GOT3 (cell line): ENCODE measurements at places on chromosomes 12 and 14.

GRCh38 chr14:61326847-61327246 lies 5.5 kb downstream of the PRKCH start:
- DNase-seq = no peak

DNA sequence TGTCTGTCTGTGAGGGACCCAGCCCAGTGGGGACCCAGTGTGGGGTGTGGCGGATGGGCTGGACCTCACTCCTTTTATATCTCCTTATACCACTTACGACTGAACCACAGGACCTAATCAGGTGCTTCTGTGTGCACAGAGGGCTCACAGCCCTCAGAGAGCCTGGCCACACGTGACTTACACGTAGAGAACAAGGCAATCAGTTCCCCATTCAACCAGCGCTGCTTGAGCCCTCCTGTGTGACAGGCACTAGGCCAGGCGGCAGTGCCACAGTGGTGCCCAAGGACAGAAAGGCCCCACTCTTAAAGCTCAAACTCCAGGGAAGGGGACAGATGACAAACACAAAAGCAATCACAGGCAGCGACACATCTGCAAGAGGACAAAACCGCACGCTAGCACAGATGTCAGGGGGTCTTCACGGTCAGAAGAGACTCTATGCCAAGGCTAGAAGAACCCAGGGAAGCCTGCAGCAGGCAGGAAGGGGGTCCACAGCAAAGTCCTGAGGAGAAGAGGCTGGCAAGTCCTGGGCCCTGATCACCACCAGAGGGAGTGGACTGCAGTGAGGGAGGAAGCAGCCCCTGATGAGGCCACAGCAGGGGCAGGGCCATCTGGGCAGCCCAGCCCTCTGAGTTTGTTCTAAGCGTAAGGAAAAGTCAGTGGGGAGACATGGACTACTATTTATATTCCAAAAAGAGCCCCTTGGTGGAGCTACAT lies 39.3 kb downstream of the SETD3 start:
- DNase-seq = no peak

- DNase-seq = no peak
These were observed 382.2 kb downstream of the GRIN2B start for GRCh38 chr12:13599176-13599575.

- DNase-seq = no peak
These were observed 92.2 kb upstream of the ATF7IP start for GRCh38 chr12:14272956-14273912.

GRCh38 chr12:2794191-2794735 lies 507 bp upstream of the FKBP4 start:
- DNase-seq = no peak

DNA sequence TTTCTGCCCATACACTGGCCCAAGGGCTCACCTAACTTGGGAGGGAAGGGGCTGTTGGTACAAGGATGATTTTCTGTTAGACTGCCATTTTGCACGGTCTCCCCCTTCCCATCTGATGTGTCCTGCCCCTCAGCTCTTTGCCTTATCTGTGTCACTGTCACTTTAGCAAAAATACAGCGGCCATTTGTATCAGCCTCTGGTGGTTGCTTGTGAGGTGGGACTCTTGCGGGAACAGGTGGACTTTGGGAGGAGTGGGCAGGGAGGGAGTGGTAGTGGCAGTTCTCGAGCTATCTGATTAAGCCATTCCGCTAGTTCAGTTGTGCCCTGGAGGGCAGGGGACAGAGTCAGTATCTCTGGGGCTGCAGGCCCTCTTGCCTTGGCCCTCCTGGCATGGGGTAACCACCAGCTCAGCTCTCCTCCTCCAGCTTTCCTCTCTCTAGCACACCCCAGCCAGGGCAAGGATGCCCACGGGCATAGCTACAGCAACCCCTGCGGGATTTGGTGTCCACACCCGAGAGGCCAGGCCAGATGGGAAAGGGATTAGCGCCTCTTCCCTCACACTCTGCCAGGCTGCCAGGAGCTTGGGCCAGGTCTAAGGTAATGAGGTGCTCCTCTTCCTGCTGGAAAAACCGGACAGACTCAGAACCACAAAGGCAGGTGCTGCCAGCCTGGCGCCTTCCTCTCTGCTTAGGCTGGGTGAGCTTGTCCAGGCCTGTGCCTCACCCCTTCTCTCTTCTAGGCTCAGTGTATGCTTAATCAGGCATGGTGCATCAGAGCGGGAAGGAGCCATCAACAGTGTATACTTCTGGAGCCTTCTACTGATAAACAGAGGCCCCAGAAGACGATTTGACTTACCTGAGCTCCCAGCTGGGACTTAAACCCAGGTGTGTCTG lies 8.7 kb downstream of the SLC48A1 start:
- no peak for DNase-seq

DNA sequence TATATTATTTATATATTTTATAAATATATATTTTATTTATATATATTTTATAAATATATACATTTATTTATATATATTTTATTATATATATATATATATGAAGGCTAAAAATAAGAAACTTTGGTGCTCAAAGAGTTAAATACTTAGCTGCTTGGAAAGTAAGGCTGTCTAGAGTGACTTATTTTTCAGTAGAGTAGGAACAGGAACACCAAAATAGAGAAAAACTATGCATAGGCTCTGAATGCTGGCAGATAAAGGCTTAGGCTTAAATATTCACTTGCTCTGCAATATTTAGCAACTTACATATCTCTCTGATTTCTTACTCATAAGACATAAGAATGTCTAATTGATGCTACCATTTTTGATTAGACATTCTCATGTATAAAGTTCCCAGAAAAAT lies 991.2 kb downstream of the VRK1 start:
- no peak for DNase-seq

GRCh38 chr12:25372002-25372401 lies 121.3 kb upstream of the KRAS start:
- DNase-seq = no peak

DNA sequence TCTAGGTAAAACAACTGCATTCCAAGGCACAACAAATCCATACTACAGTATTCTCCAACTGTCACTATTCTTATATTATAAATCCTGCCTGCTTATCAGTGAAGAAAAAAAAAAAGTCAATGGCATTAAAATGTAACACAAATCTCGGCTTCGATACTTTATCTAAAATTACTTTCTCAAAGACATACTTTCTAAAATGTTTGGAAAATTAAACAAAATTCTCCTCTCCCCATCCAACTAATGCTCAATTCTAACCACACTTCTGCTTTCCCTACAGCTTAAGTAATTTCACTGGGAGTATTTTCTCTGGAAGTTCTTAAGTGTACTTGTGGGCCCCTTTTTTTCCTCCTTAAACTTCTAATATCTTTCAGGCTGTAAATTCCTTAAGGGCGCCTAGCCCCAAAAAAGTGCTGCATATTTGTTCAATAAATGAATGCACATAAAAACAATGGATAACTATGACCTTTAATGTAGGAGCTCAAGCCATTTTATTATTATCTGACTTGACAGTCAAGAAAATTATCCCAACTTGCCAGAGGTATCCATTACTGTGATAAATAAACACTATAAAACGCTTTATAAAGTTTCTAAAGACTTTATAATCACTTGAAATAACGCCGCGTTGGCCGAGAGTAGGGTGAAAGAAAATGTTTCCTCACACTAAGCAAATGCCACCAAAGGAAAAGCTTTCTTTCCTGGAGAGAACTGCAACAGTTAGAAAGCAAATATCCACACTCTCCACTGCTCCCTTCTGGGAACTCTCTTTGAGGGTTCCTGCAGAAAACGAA lies 977 bp downstream of the HEATR5A start:
- no peak for DNase-seq

DNA sequence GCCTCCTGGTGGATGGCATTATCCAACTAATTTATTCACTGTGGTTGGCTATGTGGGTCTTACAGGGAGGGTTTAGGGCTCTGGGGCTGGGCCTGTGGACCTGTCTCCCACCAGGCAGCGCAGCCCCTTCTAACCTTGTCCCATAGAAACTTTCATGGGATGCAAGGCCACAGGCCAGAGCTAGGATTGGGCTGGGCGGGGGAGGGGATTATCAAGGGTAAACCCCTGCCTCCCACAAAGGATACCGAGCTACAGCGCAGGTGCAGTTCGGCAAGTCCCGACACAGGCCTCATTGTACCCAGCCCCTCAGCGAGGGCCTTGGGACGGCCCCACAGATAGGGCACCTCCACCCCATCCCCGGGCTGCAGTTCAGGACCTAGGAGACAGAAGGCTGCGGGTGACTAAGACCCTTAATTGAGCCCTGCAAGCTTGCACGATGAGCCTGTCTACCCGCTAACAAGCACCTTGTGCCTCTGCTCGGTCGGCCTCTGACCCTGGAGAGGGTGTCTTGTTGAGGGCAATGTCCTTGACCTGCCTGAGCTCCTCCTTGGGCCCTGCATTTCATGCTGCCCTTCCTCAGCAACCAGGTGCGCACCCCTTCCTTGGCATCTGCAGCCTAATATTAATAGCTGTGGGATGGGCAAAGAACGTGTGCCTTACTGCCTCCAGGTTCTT lies 46.7 kb downstream of the PSMA6 start:
- no peak for DNase-seq

DNA sequence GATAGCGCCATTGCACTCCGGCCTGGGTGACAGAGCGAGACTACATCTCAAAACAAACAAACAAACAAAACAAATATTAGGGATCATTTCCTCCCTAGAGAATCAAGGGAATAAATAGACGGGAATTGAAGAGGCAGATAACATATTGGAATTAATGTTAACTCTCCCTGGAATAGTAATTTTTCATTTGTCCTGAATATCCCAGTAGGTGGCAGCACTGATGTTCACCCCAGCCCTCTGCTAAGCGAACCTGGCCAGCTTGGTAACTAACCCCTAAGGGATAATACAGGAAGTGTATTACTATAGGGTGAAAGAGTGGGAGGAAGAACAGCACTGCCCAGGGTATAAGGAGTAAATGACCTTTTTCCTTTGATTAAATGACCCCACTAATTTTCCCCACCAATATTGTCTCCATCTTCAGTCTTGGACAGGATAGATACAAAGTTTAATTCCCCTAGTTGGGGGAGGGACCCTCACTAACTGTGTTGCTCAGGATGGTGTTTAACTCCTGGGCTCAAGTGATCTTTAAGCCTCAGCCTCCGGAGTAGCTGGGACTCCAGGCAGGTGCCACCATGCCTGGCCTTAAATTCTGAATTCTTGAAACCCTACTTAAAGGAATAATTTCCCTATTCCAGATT lies 40.5 kb downstream of the SLC2A14 start:
- no peak for DNase-seq

DNA sequence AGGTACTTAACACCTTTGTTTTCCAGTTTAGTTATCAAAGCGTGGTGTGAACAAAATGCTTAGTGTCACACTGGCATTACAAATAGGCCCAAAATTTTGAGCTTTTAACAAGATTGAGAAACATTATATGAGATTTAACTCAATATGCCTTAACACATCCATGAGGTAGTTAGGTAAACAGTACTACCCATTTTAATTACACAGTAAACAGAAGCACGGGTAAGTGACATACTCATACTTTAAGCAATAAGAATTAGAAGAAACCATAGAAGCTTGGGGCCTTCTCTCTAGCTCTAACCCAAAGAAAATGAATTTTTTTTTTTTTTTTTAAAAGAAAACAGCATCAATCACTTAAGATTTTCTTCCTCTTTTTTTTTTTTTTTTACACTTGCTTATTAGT lies 15.5 kb upstream of the PHLDA1 start:
- no peak for DNase-seq

DNA sequence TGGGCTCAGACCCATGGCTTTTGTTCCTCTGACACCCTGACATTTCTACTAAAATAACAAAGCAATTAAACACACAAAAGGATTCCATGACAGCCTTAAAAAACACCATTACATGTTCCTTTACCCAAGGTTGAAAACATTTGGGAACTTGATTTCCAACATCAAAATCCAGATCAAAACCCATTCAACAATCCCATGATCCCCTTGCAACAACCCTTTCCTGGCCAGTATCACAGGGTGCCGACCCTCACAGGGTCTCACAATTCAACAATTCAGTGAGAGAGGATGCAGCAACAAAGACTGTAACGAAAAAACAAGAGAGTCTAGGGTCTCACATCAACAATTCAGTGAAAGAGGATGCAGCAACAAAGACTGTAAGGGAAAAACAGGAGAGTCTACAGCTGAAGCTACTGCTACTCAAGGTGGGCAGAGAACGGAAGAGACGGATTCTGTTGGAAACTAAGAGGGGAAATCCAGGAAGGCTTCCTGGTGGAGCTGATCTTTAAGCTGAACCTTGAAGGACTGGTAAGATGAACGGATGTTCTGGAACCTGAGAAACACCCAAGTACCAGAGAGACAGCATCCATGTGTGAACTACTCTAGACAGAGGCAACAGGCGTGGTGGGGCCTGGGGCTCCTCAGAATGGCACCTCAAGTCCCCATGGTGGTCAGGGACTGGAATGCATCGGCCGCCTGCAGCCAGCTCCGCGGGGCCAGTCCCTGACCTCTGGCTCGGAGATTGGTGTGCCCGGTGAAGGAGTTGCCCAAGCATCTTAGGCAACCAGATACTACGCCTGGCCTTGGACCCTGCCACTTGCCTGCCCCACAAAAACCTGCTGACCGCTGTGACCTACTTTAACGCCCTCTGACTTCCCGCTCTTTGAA lies 22.7 kb upstream of the ZFP36L1 start:
- no peak for DNase-seq

- no peak for DNase-seq
These were observed 40.4 kb upstream of the LDHB start for GRCh38 chr12:21697904-21698630.

DNA sequence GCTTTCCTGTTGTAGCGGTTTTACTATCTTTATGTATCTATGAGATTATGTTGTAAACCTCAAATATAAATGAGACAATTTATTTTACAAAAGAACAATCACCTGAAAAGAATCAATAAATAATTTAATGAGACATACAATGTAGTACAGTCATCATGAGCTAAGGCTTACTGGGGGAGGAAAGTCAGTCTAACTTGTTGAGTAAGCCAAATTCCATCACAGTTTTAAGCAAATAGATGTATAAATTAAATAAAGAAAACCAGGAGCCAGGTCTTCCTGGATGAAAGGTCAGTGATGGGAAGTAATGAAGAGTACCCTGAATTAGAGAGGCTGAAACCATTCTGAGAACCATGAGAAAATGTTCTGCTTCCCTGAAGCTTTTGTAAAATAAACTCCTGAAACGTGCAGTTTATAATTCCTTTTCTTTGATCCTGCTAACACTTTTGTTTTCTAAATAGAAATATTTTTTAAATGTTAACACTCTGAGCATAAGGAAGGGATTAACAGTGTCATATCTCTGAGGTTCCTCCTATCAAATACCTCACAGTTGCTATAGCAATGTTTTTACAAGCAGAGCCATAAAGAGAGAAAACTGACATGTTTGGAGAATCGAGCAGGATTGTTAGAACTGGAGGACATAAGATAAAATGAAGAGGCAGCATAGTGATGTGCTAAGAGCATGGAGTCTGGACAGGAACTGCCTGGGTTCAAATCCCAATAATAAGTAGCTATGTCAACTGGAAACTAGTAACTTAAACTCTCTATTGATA lies 444.9 kb upstream of the FOXG1 start:
- DNase-seq = no peak

- no peak for DNase-seq
These were observed 126.3 kb downstream of the SLC25A47 start for GRCh38 chr14:100449225-100449987.

- DNase-seq = no peak
These were observed 64.4 kb upstream of the FUT8 start for GRCh38 chr14:65348137-65348536.
